ENCODE measurements at places on chromosomes 1 and 21. TPM values are rescaled to one million over a fixed set of nuclear protein-coding genes. Genes with fewer than 3 reads are reported as not detected.

Gene ID3
- 154 TPM for total RNA-seq

Gene LEFTY1
- not detected for total RNA-seq

Gene AKR7A2
- 64.8 TPM for total RNA-seq

Gene SERTAD4
- 15.0 TPM for total RNA-seq

DNA sequence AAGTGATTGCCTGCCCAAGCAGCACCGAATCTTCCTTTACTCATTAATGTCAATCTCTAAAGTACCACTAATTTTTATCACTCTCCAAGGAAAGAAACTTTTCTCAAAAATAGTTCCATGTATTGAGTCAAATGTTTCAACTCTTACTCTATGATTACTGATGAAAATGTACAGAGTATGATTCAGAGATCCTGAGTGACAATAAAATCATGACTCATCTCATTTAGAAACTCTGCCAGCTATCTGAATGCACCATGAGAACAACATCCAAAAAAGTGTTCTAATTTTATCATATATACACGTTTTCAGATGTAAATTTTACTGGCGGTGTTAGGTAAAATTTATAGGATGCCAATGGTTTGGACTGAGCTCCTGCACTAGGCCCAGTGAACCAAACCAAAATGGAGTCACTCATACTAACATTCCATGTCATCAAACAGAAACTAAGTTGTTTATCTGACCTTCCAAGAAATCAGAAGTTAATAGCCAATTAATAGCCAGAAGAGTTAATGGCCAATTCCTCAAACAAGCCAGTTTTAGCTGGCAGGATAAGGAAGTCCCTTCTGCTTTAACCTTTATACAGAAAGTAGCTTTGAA lies 22.6 kb downstream of the PLPPR5 start:
- no peaks in the 10 kb centered on the region for H3K36me3 ChIP-seq
- H3K27ac ChIP-seq: no peak overlapping the region
- H3K4me3 ChIP-seq: no peak overlapping the region
- H3K27me3 ChIP-seq: no peaks in the 10 kb centered on the region

- H3K36me3 ChIP-seq: no peaks in the 10 kb centered on the region
- peaks cover 3% of the 10 kb centered on the region for H3K27me3 ChIP-seq
- no peak overlapping the region for H3K27ac ChIP-seq
These were observed 9.7 kb upstream of the IGFN1 start for GRCh38 chr1:201180901-201181300.

DNA sequence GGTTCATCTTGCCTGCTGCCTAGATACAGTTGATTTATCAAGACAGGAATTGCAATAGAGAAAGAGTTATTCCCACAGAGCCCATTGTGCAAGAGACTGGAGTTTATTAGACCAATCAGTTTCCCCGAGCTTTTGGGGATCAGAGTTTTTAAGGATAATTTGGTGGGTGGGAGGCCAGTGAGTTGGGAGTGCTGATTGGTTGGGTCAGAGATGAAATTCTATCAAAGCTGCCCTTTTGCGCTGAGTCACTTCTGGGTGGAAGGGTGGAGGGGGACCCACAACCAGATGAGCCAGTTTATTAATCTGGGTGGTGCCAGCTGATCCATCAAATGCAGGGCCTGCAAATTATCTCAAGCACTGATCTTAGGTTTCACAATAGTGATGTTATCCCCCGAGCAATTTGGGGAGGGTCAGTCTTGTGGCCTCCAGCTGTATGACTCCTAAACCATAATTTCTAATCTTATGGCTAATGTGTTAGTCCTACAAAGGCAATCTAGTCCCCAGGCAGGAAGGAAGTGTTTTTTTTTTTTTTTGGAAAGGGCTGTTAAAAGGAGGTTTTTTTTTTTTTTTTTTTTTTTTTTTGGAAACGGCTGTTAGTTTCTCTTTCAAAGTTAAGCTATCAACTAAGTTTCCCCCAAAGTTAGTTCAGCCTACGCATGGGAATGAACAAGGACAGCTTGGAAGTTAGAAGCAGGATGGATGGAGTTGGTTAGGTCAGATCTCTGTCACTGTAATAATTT lies 7.4 kb downstream of the SLC16A4 start:
- H3K36me3 ChIP-seq: peaks cover 5% of the 10 kb centered on the region
- H3K27ac ChIP-seq: no peak overlapping the region
- no peak for DNase-seq
- H3K27me3 ChIP-seq: no peaks in the 10 kb centered on the region

- no peak for DNase-seq
- H3K4me3 ChIP-seq: no peak overlapping the region
- no peaks in the 10 kb centered on the region for H3K36me3 ChIP-seq
- H3K27me3 ChIP-seq: no peaks in the 10 kb centered on the region
- H3K27ac ChIP-seq: no peak overlapping the region
These were observed 33.4 kb upstream of the NTPCR start for GRCh38 chr1:232917053-232917452.

GRCh38 chr1:228898582-228898992 lies 163.3 kb downstream of the RHOU start:
- H3K4me1 ChIP-seq: peaks cover 13% of the 10 kb centered on the region
- no peak overlapping the region for H3K4me3 ChIP-seq
- no peaks in the 10 kb centered on the region for H3K36me3 ChIP-seq

- no peak overlapping the region for H3K4me3 ChIP-seq
- H3K36me3 ChIP-seq: no peaks in the 10 kb centered on the region
- H3K4me1 ChIP-seq: no peaks in the 10 kb centered on the region
- no peaks in the 10 kb centered on the region for H3K27me3 ChIP-seq
- no peak for DNase-seq
These were observed 56.0 kb upstream of the CASZ1 start for GRCh38 chr1:10852486-10852885.

- H3K27ac ChIP-seq: no peak overlapping the region
- H3K27me3 ChIP-seq: no peaks in the 10 kb centered on the region
- H3K4me3 ChIP-seq: no peak overlapping the region
- DNase-seq: no peak
- H3K36me3 ChIP-seq: no peaks in the 10 kb centered on the region
These were observed 3.4 kb upstream of the EXO1 start for GRCh38 chr1:241844593-241844992.

- peaks cover 13% of the 10 kb centered on the region for H3K4me1 ChIP-seq
- H3K4me3 ChIP-seq: no peak overlapping the region
- no peak for DNase-seq
- H3K27me3 ChIP-seq: peaks cover 11% of the 10 kb centered on the region
These were observed 22.1 kb downstream of the SPOCD1 start for GRCh38 chr1:31793586-31794285.

GRCh38 chr1:245797592-245798348 lies 643.0 kb downstream of the KIF26B start:
- no peaks in the 10 kb centered on the region for H3K4me1 ChIP-seq
- H3K27ac ChIP-seq: no peak overlapping the region
- no peaks in the 10 kb centered on the region for H3K27me3 ChIP-seq
- DNase-seq: no peak
- no peaks in the 10 kb centered on the region for H3K36me3 ChIP-seq
- no peak overlapping the region for H3K4me3 ChIP-seq

DNA sequence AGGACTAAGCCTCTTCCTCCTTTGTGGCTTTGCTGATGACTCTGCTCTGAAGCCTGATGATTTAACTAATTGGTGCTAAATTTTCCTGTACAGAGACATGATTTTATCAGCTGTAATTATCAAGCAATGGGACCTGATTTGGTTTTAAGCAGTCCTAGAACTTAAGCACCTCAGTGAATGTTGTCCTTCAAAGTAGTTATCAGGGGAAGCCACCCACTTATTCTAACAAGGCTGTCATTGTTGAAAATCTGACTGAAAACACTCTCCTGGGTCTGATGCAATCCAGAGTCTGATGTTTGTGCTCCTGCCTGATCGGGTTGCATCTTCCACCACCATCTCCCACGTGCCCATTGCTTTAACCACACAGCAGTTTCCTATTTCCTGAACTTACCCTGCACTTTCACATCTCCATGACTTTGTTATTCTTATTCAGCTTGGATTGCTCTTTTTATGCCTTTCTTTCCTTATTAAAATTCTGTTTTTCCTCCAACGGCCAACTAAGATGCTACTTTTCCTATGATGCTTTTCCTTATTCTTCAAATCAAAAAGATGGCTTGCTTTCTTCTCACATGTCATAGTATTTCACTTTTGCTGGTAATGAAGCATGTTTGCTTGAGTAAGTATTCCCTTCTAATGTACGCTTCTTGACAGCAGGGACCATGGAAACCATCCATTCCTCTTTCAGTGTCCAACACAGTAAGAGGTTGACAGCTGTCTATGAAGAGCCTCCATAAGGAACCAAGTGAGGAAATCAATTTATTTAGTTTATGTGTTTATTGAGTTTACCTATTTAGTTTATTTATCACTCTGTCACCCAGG lies 55.0 kb downstream of the S1PR1 start:
- H3K4me3 ChIP-seq: no peak overlapping the region
- H3K27ac ChIP-seq: no peak overlapping the region
- H3K36me3 ChIP-seq: no peaks in the 10 kb centered on the region
- no peaks in the 10 kb centered on the region for H3K27me3 ChIP-seq
- peaks cover 6% of the 10 kb centered on the region for H3K4me1 ChIP-seq

- peaks cover 24% of the 10 kb centered on the region for H3K4me1 ChIP-seq
- H3K36me3 ChIP-seq: no peaks in the 10 kb centered on the region
- H3K4me3 ChIP-seq: peak overlapping the region; percentile 73
- H3K27ac ChIP-seq: peak overlapping the region; percentile 37
These were observed 720 bp downstream of the LIN9 start for GRCh38 chr1:226308166-226308722.

All from suprapubic skin (tissue), 4 donors.